ENCODE measurements at places on chromosomes 2 and 18.

GRCh38 chr2:49167131-49167530 is 12.8 kb upstream of the FSHR start:
- DNase-seq, result peak; percentile 5

- no peak for DNase-seq
Measured at GRCh38 chr2:220107380-220107791, 480.0 kb downstream of the SLC4A3 start.

GRCh38 chr2:1854729-1855547 is 110.6 kb upstream of the PXDN start:
- peak; percentile 24 for DNase-seq

DNA sequence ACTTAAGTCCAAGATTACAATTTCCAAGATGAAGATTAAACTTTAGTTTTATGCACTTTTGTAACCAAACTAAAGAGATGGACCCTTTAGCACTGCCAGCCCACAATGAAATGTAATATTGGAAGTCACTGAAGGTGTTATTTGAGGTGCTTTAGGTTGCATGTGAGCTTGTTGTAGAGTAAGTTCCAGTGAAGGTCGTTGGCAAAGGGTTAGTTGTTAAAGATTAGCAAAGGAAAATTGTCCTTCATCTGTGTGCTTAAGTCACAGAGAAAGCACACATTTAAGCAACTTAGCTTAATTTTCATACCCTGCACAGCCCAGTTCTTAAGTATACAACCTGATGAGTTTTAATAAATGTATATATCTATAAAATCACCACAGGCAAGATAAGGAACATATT is 46.7 kb downstream of the MGAT5 start:
- no peak for DNase-seq

DNA sequence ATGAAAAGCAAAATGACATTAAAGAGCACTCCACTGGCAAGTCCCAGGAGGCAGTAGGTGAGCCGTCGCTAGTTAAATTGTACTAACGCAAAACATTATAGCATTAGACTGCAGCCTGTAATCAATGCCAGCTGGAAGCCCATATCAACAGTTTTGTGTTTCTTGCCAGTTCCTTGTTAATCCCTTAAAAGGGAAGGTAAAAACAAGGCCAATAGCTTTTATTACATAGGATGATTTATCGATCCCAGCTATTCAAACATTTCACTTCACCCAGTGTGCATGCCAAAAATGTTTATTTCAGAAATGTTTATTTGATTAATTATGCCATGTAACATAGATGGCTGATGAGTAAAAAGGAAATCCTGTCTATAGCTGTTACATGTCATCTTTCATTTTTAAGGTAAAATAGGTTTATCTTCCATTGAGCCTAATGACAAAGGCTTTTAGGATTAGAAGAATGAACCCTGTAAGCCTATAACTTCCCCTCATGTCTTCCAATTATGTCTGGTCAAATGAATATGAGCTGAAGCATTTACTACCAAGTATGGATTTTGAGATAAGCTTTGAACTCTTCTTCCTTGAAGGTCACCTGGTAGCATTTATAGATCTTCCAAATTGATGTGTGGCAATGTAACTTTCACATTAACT is 591.2 kb downstream of the RNF144A start:
- DNase-seq, result no peak

- DNase-seq, result no peak
Measured at GRCh38 chr2:150023044-150023443, 435.5 kb upstream of the MMADHC start.

DNA sequence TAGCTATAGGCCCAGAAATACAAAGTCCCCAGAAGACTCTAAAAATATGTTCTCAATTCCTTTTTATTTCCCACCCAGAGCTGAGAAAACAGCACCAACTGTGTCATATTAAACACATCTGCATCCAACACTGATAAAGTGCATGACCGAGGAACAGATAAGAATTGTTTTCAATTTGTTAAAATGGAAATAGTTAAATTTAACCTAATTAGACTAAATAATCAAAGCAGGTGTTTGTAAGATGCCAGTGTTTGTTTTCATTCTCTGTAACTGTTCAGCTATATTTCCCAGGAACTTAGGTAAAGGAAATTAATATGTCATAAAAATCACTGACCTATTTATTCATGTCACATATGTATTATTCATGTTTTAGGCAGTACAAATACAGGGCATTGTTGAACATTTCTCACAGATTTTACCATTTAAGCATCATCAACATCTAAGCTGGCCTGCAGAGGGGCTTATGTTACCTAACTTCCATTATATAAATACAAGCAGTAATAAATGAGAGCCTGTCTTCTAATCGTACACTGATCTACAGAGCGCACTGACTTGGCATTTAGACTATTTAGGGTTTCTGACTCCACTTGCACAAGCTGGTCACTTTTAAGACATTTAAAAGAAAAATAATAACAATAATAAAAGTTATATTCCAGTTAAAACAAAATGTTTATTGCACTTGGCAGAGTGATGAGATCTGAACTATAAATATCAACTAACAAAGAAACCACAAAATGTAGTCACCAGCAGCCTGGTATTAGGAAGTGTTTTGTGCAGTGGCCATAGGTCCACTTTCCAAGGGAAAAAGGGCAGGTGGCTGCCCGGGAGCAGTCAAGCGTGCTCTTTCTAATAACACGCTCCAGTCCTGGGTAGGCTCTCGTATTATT is 86.6 kb upstream of the ZFP36L2 start:
- DNase-seq, result peak; percentile 55

GRCh38 chr2:84285056-84285747 is 173.9 kb downstream of the SUCLG1 start:
- no peak for DNase-seq

GRCh38 chr2:67476809-67477790 is 80.0 kb downstream of the ETAA1 start:
- peak; percentile 7 for DNase-seq

GRCh38 chr18:35466334-35466733 is 31.4 kb downstream of the INO80C start:
- DNase-seq, result no peak

GRCh38 chr2:138503652-138504051 is 2.1 kb downstream of the SPOPL start:
- DNase-seq, result peak; percentile 11

GRCh38 chr2:81523344-81523743 is 1218.8 kb upstream of the LRRTM1 start:
- DNase-seq, result no peak

GRCh38 chr2:230863031-230863430 is 1.7 kb upstream of the ITM2C start:
- DNase-seq, result no peak

- DNase-seq, result no peak
Measured at GRCh38 chr2:36562240-36562639, 35.7 kb downstream of the FEZ2 start.

- DNase-seq, result peak; percentile 14
Measured at GRCh38 chr2:123993728-123994323, 31.3 kb upstream of the CNTNAP5 start.

GRCh38 chr2:239484571-239485355 is 83.9 kb upstream of the HDAC4 start:
- DNase-seq, result no peak
